Activated CD4-positive, alpha-beta T cell treated with anti-CD3 and anti-CD28 coated beads for 48 hours (primary cell): ENCODE measurements at places on chromosomes 2 and 18.
A peak's percentile ranks its signal among the peaks of the same experiment; 100 is the strongest.

DNA sequence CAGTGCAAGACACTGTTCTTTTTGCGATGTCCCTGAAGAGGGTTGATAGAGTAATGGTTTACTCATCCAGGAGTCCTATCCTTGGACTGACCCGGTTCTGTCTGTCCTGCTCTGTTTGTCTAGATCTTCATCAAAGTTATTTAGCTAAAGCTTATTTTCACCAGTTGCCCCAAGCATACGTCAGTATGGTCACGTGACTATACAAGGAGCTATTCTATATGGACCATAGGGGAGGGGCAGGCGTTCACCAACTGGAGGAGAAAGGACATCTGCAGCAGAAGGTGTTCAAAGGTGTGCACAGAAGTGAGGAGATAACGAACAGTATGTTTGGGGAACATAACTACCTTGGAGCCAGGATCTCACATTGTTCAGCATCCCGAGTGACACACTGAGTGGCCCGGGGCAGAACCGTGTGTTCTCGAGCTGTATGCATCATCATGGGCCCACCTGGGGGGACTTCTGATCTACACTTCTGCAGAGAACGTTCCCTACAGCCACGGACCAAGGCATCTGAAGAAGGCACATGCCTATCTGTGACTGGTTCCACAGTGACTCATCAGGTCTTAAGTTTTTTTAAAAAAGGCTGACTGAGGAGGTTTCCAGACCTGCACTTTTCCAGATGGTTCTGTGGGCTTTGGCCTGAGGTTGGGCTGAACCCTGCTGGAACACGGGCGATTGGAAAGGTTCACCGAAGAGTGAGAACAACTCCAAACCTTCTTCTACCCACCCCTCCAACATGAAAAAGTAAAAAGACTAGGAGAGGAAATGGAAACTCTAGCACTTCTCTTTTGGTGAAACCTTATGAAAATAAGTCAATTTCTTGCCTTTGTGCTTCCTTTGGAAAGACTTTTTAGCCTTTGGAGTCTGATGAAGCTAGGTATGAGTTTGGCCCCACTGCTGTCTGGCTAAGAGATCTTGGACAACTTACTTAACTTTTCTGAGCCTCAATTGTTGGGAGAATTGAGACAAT lies 68.6 kb upstream of the YWHAQ start:
- no peak for DNase-seq

- no peak for DNase-seq
Observed at GRCh38 chr2:225156853-225157451, 114.7 kb upstream of the DOCK10 start.

DNA sequence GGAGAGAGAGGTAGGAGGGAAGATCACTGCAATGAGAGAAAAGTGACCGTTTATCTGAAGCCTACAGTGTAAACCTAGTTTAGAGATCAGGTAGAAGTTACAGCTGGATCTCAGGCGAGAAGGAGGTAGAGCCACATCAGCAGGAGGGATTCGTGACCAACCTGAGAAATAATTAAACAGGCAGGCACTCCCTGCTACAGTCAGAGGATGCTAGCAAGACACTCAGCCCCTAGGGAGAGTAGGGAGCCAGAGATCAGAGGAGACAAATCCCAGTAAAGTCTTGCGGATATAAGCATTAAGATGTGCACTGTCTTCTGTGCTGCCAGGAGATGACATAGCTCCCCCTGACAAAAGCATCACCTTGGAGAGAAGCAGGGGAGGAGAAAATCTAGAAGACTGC lies 629.1 kb upstream of the SLC39A10 start:
- DNase-seq: no peak

- DNase-seq: no peak
Observed at GRCh38 chr2:116724550-116724949, 1089.9 kb upstream of the DDX18 start.

GRCh38 chr18:31430072-31430471 lies 17.5 kb upstream of the DSG3 start:
- no peak for DNase-seq

GRCh38 chr2:39865751-39866150 lies 86.7 kb upstream of the THUMPD2 start:
- no peak for DNase-seq

GRCh38 chr2:43553341-43553855 lies 42.4 kb downstream of the THADA start:
- DNase-seq: no peak

DNA sequence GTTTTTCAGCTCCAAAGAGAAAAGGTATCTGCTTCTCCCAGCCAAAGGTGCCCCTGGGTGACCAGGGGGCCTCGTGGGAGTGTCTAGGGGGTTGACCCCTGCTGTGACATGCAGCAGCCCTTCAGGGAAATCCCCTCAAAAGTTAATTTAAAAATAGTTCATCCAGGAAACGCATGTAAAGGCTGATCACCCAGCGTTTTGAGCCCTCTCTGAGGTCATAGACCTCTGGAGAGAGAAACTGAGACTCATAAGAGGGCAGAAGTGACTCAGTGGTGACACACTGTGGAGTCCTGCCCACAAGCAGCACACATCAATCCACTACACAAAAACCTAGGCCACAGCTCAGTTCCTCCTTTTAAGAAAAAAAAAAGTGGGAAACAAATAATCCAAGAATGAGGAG lies 11.9 kb downstream of the GAL3ST2 start:
- DNase-seq: peak; percentile 65

- no peak for DNase-seq
Observed at GRCh38 chr18:7974200-7974874, 407.2 kb downstream of the PTPRM start.

- DNase-seq: no peak
Observed at GRCh38 chr2:133552821-133553220, 15.4 kb downstream of the NCKAP5 start.

GRCh38 chr2:188050726-188051125 lies 240.9 kb upstream of the GULP1 start:
- no peak for DNase-seq

DNA sequence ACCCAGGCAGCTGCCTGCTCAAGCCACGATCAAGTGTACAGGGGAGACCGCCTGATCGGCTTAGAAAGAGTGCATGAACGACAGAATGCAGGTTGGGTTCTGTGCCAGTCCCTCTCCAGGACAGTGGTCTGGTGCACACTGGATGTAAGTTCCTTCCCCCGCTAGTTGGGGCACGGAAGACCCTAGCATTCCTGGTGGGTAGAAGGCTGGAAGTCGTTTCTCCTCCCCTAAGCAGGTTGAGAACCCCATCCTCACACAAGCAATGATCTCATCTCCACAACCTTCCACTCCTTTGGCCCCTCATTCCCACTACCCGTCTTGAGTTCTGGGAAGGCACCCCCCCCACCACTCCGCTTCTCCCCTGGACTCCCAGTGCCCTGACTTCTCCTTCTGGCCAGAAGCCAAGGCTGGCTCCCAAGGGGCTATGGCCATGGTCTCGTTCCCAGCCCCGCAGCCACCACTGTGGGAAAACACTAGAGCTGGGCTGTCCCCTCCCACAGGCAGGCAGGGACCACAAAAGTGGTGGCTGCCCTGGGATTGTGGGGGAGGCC lies 1.4 kb upstream of the ANKRD39 start:
- no peak for DNase-seq

DNA sequence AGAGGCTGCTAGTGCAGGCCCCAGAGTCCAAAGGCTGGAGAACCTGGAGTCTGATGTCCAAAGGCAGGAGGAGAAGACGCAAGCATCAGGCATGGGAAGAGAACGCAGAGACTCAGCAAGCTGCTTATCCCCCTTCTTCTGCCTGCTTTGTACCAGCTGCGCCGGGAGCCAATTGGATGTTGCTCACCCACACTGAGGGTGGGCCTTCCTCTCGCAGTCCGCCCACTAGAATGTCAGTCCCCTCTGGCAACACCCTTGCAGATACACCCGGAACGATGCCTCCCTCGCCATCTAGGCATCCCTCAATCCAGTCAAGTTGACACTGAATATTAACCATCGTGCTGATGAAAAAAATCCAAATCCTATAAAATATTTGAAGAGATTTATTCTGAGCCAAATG lies 141.6 kb downstream of the TWIST2 start:
- DNase-seq: no peak

- DNase-seq: no peak
Observed at GRCh38 chr2:164840458-164840929, 1.1 kb downstream of the COBLL1 start.

GRCh38 chr2:11891028-11891427 lies 144.6 kb downstream of the LPIN1 start:
- DNase-seq: no peak

DNA sequence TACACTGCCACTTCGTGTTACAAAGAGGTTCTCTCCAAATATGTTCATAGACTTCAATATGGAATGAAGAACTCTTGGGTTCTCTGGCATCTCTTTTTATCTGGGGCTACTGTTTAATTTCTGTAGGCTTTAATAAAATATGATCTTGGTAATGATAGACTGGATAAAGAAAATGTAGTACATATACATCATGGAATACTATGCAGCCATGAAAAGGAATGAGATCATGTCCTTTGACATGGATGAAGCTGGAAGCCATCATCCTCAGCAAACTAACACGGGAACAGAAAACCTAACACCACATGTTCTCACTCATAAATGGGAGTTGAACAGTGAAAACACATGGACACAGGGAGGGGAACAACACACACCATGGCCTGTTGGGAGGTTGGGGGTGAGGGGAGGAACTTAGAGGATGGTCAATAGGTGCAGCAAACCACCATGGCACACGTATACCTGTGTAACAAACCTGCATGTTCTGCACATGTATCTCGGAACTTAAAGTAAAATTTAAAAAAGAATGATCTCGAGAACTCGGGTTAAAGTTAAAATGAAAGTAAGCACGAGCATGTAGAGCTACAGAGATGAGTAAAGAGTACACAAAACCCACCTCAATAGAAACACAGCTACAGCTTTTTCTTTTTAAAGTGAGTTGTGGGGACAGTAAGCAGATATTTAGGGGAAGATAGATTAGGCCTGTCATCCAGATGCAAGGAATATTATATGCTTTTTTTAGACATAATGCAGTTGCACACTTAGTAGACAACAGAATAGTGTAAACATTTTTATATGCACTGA lies 102.3 kb downstream of the SGPP2 start:
- DNase-seq: no peak

GRCh38 chr2:479490-480176 lies 191.7 kb upstream of the ALKAL2 start:
- no peak for DNase-seq

DNA sequence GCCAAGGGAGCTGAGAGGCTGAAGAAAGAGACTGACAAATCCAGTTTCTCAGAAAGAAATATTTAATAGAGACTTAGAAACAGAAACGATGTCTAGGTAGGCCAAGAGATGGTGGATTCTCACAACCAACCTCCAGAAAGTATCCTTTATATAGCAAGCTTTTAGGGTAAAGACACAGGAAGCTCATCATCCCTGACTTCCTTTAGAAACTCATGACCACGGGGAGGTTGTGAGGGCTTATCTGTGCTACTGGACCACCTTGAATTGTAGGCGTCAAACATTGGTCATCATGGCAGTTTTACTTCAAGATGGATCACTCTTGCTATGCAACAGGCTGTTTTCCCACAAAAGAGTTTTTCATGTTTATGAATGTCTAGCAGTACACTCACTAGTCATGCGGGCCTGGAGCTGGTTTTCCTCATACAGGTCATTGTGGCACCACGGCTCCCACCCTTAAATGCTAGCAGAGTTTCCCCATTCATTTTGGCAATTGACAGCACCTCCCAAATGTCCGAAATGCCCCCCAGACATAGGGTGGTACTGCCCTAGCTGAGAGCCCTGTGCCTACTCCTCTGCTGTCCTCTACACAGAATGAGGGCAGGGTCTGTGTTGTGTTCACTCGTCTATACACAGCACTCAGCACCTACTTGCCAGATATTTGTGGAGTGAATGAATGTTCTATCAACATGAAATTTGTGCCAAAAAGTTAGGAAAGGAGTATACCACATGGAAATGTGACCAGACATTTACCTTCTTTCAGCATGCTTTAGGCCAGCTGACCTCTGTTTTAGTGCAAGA lies 89.0 kb downstream of the TMEM247 start:
- DNase-seq: no peak

- DNase-seq: no peak
Observed at GRCh38 chr2:108579623-108580022, 45.4 kb downstream of the LIMS1 start.

DNA sequence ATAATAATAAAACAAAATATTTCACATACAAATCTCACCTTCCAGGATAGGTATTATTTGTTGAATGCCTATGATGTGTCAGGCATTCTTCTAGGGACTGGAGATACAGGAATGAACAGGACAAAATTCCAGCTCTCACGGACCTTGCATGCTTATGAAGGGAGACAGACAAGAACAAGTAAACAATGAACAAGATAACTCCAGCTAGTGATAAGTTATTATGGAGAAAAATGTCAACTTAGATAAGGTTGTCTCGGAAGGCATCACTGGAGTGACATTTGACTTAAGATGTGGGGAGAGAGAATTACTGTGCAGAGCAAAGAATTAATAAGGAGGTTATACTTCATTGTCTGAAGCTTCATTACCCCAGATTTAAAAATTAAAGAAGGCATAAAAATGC lies 836.7 kb downstream of the SOCS6 start:
- no peak for DNase-seq

DNA sequence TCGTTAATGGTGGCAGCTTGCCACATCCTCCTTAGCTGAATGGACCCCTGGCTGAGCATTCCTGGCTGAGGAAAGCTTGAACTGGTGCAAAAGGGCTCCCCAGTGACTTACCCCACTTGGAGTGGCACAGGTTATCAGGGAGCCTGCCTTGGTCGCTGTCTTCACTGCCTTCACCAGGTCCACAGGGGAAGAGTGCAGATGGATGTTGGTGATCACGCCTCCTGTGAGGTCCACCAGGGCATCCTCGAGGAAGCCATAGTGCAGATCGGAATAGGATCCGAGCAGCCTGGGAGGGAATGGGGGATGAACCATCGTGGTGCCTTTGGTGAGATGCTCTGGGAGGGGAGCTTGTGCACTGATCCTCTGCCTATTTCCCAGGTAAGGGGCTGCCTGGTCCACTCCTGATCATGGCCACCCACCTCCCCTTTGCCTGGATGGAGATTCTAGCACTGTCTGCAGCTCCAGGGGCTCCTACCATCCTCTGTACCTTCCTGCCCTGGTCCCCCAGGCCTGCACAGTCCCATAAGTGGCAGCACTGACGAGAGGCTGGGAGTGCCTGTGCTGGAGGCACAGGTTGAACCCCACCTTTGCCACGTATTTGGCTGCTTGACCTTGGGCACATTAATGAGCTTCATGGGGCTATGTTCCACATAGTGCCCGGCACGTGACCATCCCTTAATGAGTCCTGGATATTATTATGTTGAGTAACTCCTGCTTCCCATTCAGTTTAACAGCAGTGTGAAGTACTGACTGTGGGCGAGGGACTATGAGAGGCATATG lies 43.0 kb downstream of the CAPN13 start:
- no peak for DNase-seq

GRCh38 chr2:55232863-55233657 lies 572 bp downstream of the RPS27A start:
- DNase-seq: peak; percentile 53

- DNase-seq: no peak
Observed at GRCh38 chr2:108145557-108146326, 94.0 kb upstream of the SULT1C3 start.

DNA sequence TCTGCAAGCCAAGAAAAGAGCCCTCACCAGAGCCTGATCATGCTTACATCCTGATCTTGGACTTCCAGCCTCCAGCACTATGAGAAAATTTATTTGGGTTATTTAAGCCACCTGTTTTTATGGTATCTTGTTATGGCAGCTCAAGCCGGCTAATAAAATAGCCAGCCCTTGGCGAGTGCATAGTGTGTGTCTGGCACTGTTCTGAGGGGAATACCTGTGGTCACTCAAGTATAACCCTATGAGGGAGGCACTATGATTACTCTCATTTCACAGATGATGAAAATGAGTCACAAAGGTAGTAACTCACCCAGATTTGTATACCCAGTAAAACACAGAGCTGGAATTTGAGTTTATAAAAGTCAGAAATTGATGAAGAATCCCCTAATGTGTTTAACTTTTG lies 556.9 kb upstream of the SETBP1 start:
- no peak for DNase-seq
